Psoas muscle (tissue), 8 donors: ENCODE measurements at places on chromosomes 4 and X.

- no peaks in the 10 kb centered on the region for H3K4me1 ChIP-seq
- H3K36me3 ChIP-seq = no peaks in the 10 kb centered on the region
- no peaks in the 10 kb centered on the region for H3K27me3 ChIP-seq
Measured at GRCh38 chr4:28250646-28251045, 1390.0 kb downstream of the STIM2 start.

- no peaks in the 10 kb centered on the region for H3K36me3 ChIP-seq
- no peak for DNase-seq
- H3K4me1 ChIP-seq = no peaks in the 10 kb centered on the region
- no peak overlapping the region for H3K4me3 ChIP-seq
Measured at GRCh38 chrX:88072339-88073030, 554.9 kb downstream of the KLHL4 start.

- H3K4me1 ChIP-seq = no peaks in the 10 kb centered on the region
- no peaks in the 10 kb centered on the region for H3K36me3 ChIP-seq
Measured at GRCh38 chrX:132612821-132613564, 124.2 kb upstream of the MBNL3 start.

DNA sequence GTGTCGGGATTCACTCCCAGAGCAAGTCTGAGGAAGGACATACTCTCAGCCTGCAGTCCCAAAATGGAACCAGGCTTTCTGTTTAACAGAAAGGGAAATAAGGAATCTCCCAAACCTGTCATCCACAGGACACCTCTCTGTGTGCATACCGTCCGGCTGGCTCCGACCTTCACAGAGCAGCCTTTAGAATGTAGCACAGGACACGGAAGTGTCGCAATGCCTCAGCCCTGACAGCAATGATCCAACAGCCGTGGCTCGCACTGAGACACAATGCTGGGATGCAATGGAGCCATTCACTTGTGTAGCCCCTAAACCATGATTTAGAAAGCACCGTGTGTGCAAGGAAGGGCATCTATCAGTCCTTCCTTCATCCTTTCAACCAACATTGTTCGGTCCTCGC lies 15.5 kb upstream of the HELT start:
- H3K4me1 ChIP-seq = no peaks in the 10 kb centered on the region
- H3K27ac ChIP-seq = no peak overlapping the region
- no peak overlapping the region for H3K4me3 ChIP-seq
- H3K27me3 ChIP-seq = no peaks in the 10 kb centered on the region

GRCh38 chr4:121464854-121465253 lies 84.0 kb upstream of the QRFPR start:
- H3K36me3 ChIP-seq = no peaks in the 10 kb centered on the region
- H3K27me3 ChIP-seq = peaks cover 4% of the 10 kb centered on the region

DNA sequence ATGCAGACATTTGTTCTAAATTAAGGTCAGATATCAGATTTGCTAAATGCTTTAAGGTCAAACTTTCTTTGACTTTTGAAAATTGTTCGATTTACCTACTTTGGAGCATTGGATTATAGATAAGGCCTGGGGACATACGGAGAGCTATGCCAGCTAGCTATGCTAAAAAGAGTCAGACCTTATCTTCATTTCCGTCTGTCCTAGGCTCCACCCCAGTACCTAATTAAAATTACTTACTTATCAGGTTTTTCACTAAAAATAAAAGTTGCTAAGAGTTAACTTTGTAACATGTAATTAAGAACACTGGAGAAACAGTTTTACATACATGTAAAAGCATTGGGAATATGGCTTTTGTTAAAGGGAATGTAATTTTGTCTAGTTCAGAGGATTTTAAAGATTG lies 7.1 kb upstream of the TMEM35A start:
- H3K36me3 ChIP-seq = no peaks in the 10 kb centered on the region
- no peak overlapping the region for H3K4me3 ChIP-seq
- no peaks in the 10 kb centered on the region for H3K27me3 ChIP-seq
- no peaks in the 10 kb centered on the region for H3K4me1 ChIP-seq

DNA sequence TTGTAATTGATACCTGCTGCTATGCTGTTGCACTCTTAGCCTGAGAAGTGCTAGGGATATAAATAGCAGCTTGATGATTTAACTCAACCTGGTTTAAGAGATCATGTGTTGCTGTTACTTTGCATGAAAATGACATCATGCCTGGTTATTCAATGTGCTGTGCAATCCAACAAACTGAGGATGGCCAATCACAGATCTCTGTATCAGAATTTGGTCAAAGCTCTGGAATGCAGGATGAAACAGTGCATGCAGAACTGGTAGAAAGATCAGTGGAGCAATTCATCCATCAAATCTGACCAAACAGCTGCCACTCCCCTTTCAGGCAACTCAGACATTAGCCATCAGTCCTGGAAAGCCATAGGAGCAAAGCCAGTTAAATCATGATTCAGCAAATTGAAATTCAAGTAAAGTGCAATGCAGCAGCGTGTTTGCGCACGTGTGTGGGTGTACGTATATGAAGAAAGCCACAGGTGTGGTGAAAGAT lies 160.3 kb upstream of the RASGEF1B start:
- H3K27me3 ChIP-seq = no peaks in the 10 kb centered on the region
- no peak for DNase-seq
- H3K4me3 ChIP-seq = no peak overlapping the region
- peaks cover 19% of the 10 kb centered on the region for H3K4me1 ChIP-seq

DNA sequence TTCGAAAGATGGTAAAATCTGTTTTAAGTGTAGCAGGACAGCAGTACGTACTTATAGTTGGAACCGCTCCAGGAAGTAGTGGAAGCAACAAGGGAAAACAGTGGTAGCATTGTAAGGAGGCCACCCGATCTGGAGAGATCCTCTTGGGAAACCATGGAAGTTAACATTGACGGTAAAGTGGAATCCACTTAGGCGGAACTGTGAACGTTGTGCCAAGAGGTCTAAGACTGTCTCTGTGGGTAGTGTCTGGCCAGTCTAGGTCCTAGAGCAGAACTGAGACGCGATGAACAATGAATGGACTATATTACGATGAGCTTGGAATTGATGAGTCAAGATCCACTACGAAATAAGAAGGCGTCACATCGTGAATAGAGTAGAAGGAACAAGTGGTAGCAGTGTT lies 124.0 kb downstream of the TENM3 start:
- H3K36me3 ChIP-seq = no peaks in the 10 kb centered on the region
- no peak for DNase-seq
- no peaks in the 10 kb centered on the region for H3K27me3 ChIP-seq
- H3K4me3 ChIP-seq = no peak overlapping the region
- H3K4me1 ChIP-seq = no peaks in the 10 kb centered on the region
- H3K27ac ChIP-seq = no peak overlapping the region

DNA sequence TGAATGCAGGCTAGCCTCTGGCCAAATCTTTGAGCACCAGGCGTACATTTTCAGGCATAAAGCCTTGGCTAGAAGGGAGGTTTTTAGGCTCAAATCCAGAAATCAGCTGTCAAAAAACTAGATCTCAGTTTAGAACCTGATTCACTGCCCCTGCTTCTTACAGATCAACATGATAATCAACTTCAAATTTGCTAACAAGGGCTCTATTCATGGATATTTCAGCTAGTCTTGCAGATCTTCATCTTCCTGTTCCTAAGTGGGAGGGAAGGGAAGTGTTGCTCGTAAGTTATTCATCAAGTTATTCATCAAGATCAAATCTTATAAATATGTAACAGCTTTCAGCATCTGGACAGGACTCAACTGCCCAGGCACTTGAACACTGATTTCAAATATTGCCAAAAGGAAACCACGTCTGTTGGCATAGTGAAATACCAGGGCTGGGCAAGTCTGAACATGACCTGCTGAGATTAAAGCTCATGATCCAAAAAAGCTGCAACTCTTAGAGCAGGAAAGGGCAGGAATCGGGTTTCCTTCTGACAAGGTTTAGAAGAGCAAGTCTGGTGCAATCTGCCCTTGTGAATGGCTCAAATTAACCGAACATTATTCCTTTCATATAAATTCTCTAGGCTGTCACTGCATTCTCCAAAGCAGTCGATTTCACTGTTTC lies 200.3 kb downstream of the PDGFC start:
- no peak for DNase-seq
- H3K27me3 ChIP-seq = no peaks in the 10 kb centered on the region
- H3K4me1 ChIP-seq = peaks cover 64% of the 10 kb centered on the region
- no peaks in the 10 kb centered on the region for H3K36me3 ChIP-seq
- H3K4me3 ChIP-seq = peak overlapping the region; percentile 50

GRCh38 chr4:174262624-174263444 lies 20.6 kb downstream of the FBXO8 start:
- no peak for DNase-seq
- H3K27ac ChIP-seq = no peak overlapping the region
- peaks cover 11% of the 10 kb centered on the region for H3K4me1 ChIP-seq
- no peaks in the 10 kb centered on the region for H3K27me3 ChIP-seq
- H3K4me3 ChIP-seq = no peak overlapping the region

GRCh38 chr4:124018383-124019317 lies 622.1 kb downstream of the SPRY1 start:
- DNase-seq = peak; percentile 76
- no peaks in the 10 kb centered on the region for H3K27me3 ChIP-seq
- H3K4me1 ChIP-seq = peaks cover 14% of the 10 kb centered on the region

GRCh38 chr4:87073199-87074120 lies 138.6 kb downstream of the AFF1 start:
- H3K27ac ChIP-seq = peak overlapping the region; percentile 90
- peak overlapping the region; percentile 37 for H3K4me3 ChIP-seq
- no peaks in the 10 kb centered on the region for H3K36me3 ChIP-seq
- peaks cover 82% of the 10 kb centered on the region for H3K4me1 ChIP-seq
- no peaks in the 10 kb centered on the region for H3K27me3 ChIP-seq

GRCh38 chr4:2458546-2459491 lies 10.1 kb upstream of the RNF4 start:
- no peaks in the 10 kb centered on the region for H3K27me3 ChIP-seq
- no peak for DNase-seq
- no peak overlapping the region for H3K27ac ChIP-seq
- no peak overlapping the region for H3K4me3 ChIP-seq

DNA sequence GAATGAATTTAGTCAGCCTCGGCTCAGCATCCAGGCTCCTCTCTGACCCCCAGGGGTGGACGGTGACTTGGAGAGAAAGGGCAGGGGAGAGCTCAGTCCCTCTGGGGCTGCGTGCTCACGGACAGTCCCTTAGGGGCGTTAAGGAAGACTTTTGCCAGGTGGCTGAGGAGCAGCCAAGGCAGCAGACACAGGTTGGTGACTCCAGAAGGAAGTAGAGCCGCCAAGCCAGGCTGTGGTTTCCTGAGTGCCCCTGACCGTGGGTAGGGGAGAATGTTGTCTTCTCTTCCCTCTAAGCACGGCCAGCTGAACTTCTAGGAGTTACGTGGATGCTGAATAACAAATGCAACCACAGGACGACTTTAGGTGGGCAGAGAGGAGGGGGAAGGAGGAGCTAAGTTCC lies 91.0 kb upstream of the MTM1 start:
- H3K27ac ChIP-seq = no peak overlapping the region
- H3K4me3 ChIP-seq = no peak overlapping the region
- no peak for DNase-seq
- H3K36me3 ChIP-seq = no peaks in the 10 kb centered on the region
- no peaks in the 10 kb centered on the region for H3K27me3 ChIP-seq

DNA sequence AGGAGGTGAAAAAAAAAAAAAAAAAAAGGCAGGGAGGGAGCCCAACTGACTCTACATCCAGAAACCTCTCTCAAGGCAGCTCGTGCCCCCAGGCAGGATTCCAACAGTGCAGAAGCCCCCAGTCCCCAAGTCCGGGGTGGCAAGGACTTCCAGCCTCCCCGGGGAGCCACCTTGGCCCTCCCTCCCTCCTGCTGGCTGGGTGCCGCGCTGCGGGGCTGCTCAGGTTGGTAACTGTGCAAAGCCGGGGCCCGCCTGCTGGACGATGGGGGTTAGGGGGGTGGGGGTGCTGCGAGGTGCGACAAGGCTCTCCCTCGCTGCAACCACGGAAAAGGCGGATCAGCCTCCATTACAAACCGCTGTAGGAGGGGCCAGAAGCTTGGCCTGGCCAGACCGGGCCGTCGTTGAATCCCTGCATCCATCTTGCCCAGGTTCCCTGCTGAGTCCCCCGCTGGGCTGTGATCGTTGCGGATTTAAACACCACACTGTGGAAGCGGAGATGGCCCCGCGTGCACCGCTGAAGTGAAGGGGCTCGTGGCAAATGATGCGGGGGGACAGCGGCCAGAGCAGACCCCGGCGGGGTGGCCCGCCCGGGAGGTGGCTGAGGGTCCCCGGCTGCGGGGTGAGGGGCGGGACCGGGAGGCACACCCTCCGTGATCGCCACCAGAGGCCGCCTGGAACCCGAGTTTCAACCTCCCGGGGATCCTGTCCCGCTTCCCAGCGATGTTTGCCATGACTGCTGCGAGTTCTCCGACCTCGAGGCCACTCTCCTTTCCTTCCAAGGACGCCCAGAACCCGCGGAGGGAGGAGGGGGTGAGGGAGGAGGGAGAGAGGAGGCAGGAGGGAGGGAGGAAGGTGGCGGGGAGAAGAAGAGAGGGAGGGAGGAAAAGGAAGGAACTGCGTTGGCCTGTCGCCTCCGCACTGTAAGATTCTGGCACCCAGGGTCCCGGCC lies 58.0 kb upstream of the DDX3X start:
- no peaks in the 10 kb centered on the region for H3K27me3 ChIP-seq
- no peak overlapping the region for H3K27ac ChIP-seq
- DNase-seq = peak; percentile 85
- H3K36me3 ChIP-seq = no peaks in the 10 kb centered on the region

- H3K4me1 ChIP-seq = peaks cover 10% of the 10 kb centered on the region
- no peaks in the 10 kb centered on the region for H3K36me3 ChIP-seq
- no peaks in the 10 kb centered on the region for H3K27me3 ChIP-seq
Measured at GRCh38 chr4:146336410-146336807, 122.1 kb downstream of the REELD1 start.

- H3K27me3 ChIP-seq = no peaks in the 10 kb centered on the region
- H3K36me3 ChIP-seq = no peaks in the 10 kb centered on the region
- no peaks in the 10 kb centered on the region for H3K4me1 ChIP-seq
- no peak for DNase-seq
Measured at GRCh38 chr4:147707892-147708672, 23.8 kb upstream of the ARHGAP10 start.

DNA sequence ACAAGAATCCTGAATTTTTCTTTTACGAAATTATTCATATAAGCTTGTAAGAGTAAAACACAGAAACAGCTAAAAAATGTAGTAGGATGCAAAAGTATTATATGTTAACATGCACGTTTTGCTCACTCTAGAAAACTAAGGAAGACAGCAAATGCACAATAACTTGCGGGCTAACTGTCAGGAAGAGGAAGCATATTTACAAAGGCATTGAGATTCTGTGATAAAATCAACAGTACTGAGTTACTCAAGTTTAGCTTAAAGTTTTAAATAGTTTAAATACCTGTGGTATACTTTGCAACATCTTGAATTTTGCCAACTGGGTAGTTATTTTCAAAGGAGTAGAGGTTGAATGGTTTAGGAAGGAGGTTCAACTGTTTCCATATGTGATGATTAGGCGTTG lies 37.0 kb downstream of the SH2D1A start:
- no peaks in the 10 kb centered on the region for H3K36me3 ChIP-seq
- H3K27me3 ChIP-seq = no peaks in the 10 kb centered on the region
- no peak overlapping the region for H3K4me3 ChIP-seq
- no peak overlapping the region for H3K27ac ChIP-seq
- no peak for DNase-seq

- H3K4me1 ChIP-seq = no peaks in the 10 kb centered on the region
- no peaks in the 10 kb centered on the region for H3K36me3 ChIP-seq
- no peaks in the 10 kb centered on the region for H3K27me3 ChIP-seq
- no peak overlapping the region for H3K4me3 ChIP-seq
- no peak overlapping the region for H3K27ac ChIP-seq
Measured at GRCh38 chr4:150212927-150213326, 134.7 kb downstream of the DCLK2 start.
